ENCODE measurements at places on chromosomes 7 and 10.

DNA sequence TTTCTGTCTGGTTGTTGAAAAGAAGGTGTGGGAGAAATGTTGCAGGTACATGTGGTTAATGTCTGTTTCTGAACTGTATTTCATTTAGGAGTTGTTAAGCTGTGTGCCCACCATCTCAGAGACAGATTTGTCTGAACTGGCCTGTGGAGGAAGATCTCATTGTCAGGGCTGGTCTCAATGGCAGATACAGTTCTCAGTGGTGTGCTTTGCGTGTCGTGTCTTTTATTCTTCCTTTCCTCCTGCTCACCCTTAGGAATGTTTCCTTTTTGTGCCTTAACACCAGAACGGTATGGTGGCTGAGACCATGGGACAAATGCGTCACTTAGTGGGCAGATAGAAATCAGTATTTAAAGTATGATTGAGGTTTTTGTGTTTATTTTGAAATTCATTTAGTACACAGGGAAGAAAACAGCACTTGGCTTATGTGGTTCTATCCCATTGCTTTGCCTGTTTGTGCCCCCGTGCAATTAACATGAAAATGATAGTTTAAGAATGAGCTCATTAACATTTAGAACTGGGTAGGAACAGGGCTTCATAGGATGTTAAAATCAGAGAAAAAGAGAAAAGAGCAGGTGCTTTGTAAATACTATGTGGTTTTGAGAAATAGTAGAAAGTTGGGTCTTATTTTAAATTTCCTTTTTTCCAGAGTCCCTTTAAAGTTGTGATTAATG is 112.6 kb downstream of the AUTS2 start:
- no peak for DNase-seq

DNA sequence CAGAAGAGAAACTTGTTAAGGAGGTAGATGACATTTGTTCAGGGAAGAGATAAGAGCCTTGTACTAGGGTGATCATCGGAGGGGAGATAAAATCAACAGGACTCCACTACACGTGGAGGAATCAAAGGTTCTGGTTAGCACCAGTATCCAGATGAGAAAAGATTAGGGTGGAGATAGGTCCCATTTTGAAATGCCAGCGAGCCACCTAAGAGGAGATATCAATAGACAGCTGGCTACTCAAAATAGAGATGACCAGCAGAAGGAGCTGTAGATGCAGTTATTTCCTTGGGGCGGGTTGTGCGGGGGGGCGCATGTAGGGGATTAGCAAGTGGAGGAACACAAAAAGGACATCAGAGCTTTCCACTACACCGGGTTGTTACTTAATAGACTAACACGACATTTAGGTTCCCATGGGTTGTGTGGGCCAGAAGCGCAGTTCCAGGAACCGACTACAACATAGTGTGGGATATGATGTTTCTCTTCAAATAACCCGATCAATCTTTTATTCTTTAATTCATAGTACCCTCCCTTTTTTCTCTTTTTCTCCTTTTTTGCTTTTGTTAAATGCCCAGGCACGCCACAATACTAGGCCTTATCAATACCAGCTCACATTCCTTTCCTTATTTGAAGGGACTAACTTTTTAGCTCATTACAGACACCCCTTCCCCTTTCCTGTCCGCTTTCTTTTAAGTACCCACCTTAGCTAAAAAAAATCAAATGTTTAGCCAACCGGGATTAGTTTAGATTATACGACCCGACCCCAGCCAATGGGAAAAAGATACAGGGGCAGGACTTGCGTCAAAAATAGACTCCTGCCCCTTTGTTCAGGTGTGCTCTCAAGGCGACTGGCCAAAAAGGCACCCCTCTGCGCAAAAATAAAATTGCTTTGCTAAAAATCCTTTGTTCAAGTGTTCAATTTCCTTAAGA is 2.0 kb upstream of the KIF11 start:
- peak; percentile 29 for DNase-seq

- no peak for DNase-seq
Observed at GRCh38 chr10:77716458-77717317, 79.1 kb upstream of the KCNMA1 start.

- DNase-seq, result peak; percentile 92
Observed at GRCh38 chr7:151249732-151250072, 1.2 kb upstream of the SMARCD3 start.

Measured in HuH-7 (cell line).